Foreskin keratinocyte (primary cell): ENCODE measurements at places on chromosomes 4 and X.

GRCh38 chr4:26859762-26860156 lies 882 bp upstream of the STIM2 start:
- no peak for DNase-seq

DNA sequence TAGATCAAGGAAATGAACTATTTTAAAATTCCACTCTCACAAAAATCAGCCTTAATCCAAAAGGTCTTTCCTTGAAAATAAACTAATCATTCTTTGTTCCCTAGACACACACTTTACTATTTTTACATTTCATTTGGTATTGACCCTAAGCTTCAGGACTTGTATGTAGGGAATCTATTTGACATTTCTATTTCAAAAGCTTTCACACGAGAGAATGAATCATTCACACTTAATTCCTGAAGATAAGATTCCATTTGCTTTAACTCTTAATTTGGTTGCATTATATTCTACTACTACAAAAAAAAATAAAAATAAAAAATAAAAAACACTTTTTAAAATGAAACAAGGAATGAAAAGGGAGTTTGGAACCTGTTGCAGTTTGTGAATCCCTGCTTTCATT lies 43.7 kb downstream of the EDNRA start:
- no peak for DNase-seq

- no peak for DNase-seq
These were observed 787.1 kb upstream of the FTHL17 start for GRCh38 chrX:31858915-31859314.

DNA sequence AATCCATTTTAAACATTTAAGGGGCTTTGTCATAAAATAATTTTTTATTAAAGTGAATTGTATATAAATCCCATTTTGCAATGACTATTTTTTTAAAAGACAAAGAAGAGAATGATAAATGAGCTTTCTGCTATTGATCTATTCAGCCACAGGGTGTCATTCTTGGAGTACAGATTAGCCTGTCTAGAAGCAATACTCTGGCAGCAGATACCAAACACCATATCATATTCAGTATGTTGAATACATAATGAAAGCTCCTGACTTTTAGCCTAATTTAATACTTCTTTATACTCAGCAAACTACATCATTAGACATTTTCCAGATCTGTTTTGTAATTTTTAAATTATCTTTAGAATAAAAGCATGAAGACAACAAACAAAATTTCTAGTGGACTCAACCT lies 496.3 kb downstream of the PDGFC start:
- DNase-seq: peak; percentile 51

DNA sequence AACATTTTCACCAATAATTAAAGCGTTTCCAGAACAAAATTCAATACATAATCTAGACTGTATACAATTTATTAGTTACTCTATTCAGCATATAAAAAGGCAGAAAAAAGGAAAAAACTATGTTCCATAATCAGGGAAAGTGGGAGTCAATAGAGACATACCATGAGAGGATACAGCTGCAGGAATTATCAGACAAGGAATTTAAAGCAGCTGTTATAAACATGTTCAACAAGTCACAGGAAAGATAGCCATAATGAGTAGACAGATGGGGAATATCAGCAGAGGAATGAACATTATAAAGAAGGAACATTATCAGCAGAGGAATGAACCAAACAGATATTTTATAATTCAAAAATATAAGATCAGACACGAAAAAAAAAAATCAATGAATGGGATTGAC lies 500.6 kb upstream of the RPS6KA3 start:
- DNase-seq: no peak

DNA sequence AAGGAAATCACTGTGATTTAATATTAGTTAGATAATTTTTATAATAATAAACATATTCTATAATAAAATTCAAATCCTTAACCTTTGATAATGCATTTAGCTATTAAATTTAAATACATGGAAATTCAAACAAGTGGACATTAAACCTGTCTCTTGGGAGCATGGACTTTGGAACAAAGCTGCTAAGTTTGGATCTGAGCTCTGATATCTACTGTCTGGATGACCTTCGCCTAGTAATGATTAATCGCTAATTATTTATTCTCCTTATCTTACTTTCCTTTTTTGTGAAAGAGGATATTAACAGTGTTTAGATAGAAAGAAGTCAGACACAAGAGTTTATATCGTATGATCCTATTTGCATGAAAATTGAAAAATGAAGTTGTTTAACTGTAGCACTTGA lies 980.9 kb downstream of the FSTL5 start:
- no peak for DNase-seq

- DNase-seq: no peak
These were observed 36.3 kb downstream of the BCLAF3 start for GRCh38 chrX:19954335-19955096.

DNA sequence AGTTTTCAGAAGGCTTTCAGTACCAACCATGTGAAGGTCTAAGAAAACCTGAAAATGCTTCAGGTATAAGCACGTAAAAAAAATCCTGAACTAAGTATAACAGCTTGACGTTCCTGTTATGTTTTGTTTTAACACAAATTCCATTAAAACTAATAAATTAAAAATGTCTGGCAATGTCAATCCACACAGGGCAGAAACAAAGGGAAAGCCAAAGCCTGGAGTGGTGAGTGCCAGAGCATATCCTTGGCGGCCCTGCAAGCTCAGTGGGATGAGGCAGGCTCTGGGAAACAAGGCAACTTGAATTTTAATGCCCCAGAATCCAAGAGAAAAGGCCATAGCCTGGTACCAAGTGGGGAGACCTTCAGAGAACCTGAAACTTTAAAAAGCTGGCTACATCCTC lies 78.2 kb downstream of the EPHA5 start:
- DNase-seq: no peak

GRCh38 chr4:95694411-95694810 lies 145.5 kb upstream of the PDHA2 start:
- DNase-seq: peak; percentile 20

- no peak for DNase-seq
These were observed 342.3 kb upstream of the GALNT7 start for GRCh38 chr4:172826346-172826745.

DNA sequence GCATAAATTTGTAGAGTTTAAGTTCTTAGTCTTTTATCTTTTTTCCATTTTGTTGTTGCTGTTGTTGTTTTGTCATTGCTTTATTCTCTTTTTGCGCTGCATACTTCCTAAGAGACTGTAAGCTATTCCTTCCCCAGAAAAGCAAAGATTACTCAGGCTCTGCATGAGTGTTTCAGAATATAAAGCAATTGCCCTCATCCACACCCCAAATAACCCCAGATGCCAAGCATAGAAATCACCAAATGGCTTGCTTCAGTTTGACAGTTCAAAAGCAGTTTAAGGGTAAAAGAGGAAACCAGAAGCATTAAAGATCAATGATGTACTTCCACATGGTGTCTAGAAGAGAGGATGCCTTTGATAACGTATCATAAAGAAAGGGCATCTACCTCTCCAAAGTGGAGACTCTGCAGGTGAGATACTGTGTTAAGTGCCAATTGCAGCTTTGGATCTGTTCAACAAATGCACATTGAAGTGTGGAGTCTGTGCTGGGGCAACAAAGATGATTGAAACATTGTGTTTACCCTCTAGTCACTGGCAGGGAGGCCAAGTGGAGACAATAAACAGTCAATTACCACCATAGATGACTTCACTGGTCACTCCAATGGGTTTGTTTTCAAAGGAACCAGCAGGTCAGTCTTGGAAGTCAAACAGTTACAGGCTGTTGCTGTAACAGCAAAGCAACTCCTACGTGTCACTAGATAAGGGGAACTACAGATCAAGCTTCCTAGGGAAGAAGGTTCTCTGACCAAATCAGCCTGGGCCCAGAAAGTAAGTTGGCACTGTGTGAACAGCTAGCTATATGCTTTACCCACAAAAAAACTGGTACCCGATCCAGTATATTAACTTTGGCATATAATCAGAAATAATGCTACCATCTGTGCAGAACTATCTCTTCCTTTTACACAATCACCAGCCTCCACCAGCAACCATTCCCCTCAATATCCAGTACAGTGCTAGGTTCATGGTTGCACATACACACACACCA lies 40.6 kb upstream of the IL21 start:
- no peak for DNase-seq

DNA sequence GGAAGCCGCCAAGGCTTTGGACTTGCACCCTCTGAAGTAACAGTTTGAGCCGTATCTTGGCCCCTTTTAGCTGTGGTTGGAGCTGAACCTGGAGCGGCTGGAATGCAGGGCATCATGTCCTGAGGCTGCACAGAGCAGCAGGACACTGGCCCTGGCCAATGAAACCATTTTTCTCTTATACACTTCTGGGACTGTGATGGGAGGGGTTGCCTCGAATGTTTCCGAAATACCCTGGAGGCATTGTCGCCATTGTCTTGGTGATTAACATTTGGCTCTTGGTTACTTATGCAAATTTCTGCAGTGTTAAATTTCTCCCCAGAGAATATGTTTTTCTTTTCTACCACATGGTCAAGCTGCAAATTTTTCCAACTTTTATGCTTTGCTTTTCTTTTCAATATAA lies 137.2 kb downstream of the MAGEC1 start:
- DNase-seq: no peak

- peak; percentile 72 for DNase-seq
These were observed 85.9 kb downstream of the GATB start for GRCh38 chr4:151674804-151675391.

DNA sequence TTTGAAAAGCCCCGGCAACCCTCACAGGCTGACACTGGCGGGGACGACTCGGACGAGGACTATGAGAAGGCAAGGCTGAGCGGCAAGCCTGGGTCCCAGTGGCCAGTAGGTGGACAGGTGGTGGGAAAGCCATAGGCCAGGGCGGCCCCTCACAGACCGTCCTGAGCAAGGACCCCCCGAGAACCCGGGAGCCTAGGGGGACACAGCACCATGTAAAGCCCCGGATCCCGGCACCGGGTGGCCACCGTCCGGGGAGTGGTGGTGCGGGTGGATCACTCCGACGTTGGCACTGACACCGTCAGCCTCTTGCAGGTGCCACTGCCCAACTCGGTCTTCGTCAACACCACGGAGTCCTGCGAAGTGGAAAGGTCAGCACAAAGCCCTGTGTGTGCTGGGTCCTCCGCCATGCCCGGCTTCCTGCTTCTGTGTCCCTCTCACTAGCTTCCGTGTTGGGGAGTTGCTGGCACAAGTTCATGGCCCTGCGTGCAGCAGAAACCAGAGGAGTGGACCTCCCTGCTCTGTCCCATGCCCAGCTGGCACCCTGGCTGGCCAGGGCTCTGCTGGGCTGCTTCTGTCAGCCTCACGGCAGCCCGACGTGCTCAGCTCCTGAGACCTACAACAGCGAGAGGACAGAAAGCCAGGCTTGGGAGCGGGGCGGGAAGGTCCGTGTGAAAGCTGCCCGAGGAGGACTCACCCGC lies 11.9 kb upstream of the ADD1 start:
- no peak for DNase-seq

GRCh38 chr4:6889736-6890324 lies 19.8 kb upstream of the TBC1D14 start:
- no peak for DNase-seq

DNA sequence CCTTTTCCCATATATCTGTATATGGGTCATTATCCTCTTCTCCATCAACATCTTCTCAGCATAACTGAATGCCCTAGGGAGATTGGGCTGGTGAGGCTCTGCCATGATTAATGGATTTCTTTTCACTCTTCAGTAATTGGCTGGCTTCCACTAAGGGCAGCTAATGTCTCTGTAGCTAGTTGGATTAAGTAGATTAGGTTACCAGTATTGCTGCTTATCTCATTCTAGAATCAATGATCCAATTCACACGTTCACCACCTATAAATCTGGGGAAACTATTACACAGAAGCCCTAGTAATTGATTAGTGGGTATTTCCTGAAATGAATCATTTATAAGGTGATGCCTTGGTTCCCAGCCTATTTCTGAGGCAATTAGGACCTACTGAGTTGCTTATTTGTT lies 94.8 kb downstream of the KDR start:
- DNase-seq: no peak

GRCh38 chr4:76709772-76710090 lies 188.2 kb downstream of the SOWAHB start:
- DNase-seq: no peak

DNA sequence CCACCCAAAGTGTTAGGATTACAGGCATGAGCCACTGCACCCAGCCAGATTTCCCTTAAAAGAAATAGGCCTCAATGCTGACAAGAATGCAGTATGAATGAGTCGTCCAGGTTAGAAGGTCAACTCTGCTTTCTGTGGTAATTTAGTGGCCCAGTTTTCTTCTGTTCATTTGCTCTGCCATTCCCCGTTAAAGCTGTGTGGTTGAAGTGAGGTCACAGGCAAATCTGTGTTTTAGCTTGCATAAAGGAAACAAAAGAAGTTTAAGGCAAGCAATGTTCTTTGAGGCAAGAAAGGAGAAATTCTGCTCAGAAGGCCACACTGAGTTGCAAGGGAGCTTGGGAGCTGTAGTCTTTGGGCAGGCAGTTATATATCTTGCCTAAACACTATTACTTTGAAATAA lies 176.8 kb downstream of the LARP7 start:
- DNase-seq: peak; percentile 53

- DNase-seq: no peak
These were observed 8.2 kb downstream of the FGF16 start for GRCh38 chrX:77455437-77455836.

DNA sequence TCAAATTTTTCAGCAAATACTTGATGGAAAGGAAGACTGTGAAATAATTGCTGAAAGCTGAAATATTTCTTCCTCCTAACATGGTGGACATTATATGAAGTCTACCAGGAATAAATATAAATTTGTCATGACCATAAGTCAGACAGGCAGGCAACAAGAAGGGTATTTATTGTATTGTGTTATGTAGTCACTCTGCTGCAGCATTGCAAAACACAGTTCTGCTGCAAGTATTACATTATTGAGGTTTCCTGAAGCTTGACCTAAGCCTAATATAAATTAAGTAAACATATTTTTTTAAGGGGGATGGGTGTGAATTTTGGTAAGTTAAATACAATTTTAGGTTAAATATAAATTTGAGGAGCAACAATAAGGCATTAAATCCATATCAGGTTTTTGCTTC lies 60.2 kb upstream of the MAOA start:
- no peak for DNase-seq

DNA sequence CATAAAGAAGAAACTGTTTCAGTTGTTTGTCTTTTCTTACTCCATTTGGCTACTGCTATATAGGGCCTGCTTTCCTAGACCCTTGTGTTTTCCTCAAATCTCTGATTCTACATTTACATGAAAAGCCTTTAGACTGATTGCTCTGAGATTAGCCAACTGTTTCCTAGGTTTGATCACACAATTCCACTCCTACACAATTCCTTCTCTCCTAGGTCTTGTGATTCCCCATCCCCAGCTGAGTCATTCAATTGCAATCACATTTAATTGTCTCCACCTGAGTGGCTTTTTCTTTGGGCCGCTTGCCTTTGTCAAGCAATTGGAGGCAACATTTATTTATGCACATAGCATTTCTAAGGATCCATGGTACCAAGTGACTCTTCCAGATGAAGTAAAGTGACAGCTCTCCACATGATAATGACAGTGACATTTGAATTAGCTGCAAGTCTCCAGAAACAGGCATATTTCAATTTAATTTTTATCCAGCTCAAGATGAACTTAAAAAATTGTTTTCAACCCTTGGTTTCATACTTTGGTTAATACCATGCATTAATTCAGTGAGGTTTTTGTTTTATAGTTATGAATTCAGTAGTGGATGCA lies 35.8 kb downstream of the ATXN3L start:
- DNase-seq: peak; percentile 42

- DNase-seq: peak; percentile 56
These were observed 68.0 kb upstream of the NR3C2 start for GRCh38 chr4:148510211-148510610.

GRCh38 chr4:8155660-8156421 lies 2.8 kb downstream of the ABLIM2 start:
- DNase-seq: no peak

GRCh38 chr4:48343035-48343434 lies 1.7 kb downstream of the SLAIN2 start:
- DNase-seq: no peak
